ENCODE measurements at places on chromosomes 11 and 22.

DNA sequence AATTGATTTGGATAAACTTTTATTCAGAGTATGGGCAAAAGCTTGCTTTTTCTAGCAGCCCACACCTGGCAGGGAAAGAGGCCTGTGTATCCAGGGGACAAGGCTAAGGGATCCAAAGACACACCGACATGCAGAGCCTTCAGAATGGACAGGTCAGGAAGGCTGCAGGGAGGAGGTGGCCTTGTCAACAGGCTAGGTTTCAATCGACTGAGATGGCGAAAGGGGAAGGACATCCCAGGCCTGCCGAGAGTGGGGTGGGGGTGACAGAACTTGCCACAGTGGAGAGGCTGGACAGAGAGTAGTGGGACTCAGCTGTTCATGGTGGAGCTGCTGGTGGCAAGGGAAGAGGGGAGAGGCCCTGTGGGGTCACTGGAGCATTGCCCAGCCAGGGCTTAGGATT is 5.3 kb upstream of the SLC39A13 start:
- no peak for DNase-seq

DNA sequence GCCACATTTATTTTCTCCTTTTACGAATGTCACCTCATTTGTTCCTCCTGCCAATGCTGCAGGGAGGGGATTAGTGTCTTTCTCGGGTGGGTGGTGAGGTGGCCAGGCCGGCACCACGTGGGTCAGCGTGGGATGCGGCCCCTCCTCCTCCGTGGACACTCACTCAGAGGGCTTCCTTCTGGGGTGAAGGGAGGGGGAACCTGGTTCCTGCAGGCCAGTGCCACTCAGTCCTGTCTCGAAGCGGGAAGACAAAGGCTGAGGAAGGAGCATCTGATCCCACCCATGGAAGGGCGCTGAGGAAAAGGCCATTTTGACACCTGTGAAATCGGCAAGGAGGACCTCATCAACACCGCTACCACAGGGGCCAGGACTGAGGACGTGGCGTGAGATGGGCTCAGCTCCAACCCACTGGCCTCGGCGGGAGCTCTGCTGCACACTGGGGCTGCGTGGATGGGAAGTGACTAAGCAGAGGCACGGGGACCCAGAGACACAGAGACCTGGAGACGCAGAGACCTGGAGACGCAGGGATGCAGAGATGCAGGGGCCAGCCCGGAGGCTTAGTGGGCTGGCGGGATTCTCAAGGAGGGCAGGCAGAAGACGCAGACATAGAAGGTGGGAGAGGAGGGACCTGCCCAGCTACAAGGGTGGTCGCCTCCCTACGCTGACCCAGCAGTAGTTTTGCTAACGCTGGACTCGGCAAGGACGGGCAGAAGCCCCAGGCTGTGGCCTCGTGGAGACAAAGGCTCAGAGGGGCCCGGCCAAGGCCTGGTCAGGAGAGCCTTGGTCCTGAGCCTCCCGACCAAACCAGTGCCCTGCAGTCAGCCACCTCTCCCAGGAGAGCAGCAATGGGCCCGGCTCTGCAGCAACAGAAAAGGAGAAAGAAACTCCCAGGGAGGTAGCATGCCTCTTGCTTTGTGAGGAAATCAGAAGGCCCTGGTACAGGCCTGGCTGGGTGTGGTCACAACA is 1071.2 kb downstream of the BRD1 start:
- no peak for DNase-seq

GRCh38 chr11:71309611-71310010 is 57.2 kb upstream of the SHANK2 start:
- DNase-seq, result no peak

GRCh38 chr22:35959121-35959800 is 69.4 kb downstream of the RBFOX2 start:
- DNase-seq, result no peak

GRCh38 chr11:18590571-18590970 is 2.0 kb upstream of the UEVLD start:
- DNase-seq, result no peak
